ENCODE measurements at places on chromosomes 7 and 10.

GRCh38 chr10:29751240-29751639 lies 116.5 kb upstream of the SVIL start:
- no peak for DNase-seq

GRCh38 chr7:103445228-103446048 lies 569 bp downstream of the SLC26A5 start:
- DNase-seq: no peak

DNA sequence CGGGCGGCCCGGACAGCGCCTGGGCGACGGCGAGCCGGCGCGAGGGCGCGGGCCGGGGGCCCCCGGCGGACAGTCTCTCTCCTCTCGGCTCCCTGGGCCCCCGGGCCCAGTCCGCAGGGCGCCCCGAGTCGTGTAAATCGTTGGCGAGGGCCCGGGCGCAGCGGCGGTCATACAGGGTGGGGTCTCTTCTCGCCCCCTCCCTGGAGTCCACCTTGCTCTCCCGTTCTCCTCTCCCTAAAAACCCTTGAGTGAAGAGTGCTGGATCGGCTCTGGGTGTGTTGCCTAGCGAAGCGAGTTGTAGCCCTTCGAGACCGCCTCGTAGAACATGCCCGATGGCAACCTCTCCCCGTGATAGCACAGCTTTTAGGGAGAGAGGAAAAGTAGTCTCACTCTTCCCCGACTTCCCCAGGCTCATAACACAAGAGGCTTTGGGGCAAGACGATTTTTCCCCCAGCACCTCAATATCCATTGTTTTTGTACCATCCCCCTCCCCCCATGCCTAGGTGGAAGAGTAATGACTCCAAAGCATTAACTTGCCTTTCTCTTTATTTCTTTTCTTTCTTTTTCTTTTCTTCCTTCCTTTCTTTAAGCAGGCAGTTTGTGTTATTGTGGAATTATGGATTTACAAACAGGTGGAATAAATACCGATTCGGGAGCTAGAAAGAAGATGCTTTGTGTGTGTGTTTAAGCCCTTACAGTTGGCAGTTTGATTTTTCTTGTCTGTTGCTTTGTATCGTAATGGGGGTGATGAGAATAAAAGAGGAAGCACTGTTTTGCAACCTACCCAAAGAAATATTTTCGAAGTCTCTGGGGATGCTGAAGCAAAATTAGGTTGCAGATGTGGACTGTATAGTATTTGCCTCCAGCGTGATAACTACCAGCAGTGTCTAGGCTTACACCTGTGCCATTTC lies 822 bp downstream of the SHOC2 start:
- no peak for DNase-seq

DNA sequence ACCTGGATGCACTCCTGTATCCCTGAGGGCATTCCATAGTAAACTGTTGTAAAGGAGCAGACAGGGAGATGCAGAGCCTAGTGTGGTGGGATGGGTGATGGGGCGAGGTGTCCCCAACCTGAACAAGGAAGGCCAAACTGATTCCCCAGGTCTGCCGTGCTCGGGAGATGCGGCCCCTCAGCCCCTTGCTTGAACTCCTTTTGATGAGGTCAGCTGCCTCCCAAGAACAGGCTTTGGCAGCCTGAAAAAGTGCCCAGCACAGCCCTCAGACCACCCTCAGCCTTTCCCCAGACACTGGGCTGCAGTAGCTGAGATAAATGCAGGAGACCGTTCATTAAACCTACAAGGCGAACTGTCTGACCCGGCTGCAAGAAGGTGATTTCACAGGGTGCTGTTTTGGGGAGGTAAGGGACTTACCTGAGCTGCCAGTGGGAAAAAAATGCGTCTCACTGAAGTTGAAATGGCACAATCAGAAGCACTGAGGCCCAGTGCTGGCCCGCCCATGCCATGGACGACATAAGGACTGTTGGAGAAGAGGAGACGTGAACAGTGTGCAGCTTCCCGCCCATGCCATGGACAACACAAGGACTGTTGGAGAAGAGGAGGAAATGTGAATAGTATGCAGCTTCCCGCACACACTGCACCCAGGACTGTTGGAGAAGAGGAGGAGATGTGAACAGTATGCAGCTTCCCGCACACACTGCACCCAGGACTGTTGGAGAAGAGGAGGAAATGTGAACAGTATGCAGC lies 148.4 kb upstream of the FAM20C start:
- DNase-seq: no peak

- DNase-seq: no peak
Observed at GRCh38 chr7:107173691-107174406, 5.0 kb downstream of the HBP1 start.

GRCh38 chr10:58892031-58892531 lies 284.4 kb upstream of the PHYHIPL start:
- no peak for DNase-seq

DNA sequence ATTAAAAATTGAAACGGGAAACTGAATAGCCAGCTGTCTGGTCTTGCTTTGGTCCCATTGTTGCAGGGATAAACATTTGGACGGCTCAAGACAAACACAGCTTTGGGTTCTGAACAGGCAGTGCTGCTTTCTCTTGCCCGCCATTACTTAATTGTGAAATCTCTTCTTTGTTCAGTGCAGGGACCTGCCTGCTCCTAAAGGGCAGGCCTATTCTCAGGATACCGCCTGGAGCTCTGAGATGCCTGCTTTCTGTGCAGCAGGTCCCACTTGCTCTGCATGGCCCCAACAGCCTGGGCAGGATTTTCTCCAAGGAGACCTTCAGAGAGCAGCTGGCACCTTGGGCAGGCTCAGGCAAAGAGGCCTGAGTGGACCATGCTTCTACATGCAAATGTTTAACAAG lies 237.6 kb downstream of the KCNMA1 start:
- no peak for DNase-seq

DNA sequence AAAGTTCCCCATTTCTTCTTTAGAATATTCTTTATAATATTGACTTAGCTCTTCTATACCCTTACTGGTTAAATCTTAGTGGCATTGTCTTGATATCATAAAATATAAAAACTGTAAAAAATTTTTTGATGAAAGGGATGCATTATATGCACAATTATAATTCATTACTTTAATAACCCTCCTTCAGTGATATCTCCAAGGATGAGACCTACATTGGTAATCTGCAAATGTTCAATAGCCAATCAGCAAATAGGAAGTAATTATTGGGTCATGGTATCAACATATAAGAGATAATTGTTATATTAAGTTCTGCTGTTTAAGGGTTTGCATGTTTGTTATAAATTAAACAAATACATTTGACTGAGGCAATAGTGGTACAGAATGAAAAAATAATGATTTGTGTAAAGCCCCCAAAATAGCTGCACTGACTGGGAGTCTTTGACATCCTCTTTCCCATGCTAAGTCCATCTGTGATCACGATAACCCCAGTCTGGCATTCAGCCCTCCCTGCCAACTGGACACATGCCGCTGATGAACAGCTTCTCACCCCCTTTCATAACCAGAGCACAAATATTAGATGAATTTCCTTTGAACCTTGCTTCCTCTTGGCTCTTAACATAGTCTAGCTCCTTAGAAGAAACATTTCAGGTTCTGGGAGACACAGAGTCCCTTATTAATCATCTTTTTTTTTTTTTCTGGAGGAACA lies 169.5 kb downstream of the CPED1 start:
- DNase-seq: no peak

DNA sequence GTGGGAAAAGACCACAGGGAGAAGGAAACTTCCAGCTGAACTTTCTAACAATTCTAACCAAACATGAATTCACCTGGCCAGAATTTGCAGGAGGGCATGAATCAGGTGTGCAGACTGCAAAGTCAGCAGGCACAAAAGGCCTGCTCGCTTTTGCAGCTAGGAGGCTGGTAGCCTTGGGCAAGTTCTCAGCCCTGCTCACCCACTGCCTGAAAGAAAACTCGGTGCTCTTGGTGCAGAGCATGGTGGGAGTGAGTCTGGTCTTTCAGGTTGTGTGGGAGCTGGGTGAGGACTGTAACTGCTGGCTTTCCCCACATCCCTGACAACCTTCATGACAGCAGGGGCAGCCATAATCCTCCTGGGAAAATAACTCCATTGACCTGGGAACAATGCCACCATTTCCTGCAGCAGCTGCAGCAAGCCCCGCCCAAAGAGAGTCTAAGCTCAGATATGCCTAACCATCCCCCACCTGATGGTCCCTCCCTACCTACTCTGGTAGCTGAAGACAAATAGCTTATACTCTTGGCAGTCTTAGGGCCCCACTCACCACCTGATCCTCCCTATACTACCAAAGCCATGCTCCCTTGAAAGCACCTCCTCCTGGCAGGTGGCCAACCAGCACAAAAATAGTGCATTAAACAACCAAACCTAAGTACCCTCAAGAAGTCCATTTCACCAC lies 31.6 kb downstream of the ZNF117 start:
- DNase-seq: no peak

GRCh38 chr7:571718-572415 lies 52.2 kb upstream of the PDGFA start:
- DNase-seq: no peak

GRCh38 chr7:37061849-37062559 lies 337.7 kb upstream of the AOAH start:
- no peak for DNase-seq

DNA sequence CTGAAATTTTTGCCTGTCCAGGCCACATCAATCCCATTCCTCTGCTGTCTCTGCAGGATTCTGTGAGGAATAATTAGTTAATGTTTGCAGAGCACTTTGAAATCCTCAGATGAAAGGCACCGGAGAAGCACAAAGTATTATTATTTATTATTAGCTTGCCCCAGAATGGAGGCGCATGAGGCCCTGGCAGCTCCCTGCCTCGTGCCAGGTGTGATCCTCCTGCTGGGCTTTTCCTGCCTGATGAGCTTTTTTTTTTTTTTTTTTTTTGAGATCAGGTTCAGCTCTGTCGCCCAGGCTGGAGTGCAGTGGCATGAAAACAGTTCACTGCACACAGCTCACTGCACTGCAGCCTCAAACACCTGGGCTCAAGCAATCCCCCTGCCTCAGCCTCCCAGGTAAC lies 65.2 kb downstream of the TCF7L2 start:
- DNase-seq: no peak

Measured in iPS DF 6.9 (cell line).